ENCODE measurements at places on chromosomes 11 and 22.

DNA sequence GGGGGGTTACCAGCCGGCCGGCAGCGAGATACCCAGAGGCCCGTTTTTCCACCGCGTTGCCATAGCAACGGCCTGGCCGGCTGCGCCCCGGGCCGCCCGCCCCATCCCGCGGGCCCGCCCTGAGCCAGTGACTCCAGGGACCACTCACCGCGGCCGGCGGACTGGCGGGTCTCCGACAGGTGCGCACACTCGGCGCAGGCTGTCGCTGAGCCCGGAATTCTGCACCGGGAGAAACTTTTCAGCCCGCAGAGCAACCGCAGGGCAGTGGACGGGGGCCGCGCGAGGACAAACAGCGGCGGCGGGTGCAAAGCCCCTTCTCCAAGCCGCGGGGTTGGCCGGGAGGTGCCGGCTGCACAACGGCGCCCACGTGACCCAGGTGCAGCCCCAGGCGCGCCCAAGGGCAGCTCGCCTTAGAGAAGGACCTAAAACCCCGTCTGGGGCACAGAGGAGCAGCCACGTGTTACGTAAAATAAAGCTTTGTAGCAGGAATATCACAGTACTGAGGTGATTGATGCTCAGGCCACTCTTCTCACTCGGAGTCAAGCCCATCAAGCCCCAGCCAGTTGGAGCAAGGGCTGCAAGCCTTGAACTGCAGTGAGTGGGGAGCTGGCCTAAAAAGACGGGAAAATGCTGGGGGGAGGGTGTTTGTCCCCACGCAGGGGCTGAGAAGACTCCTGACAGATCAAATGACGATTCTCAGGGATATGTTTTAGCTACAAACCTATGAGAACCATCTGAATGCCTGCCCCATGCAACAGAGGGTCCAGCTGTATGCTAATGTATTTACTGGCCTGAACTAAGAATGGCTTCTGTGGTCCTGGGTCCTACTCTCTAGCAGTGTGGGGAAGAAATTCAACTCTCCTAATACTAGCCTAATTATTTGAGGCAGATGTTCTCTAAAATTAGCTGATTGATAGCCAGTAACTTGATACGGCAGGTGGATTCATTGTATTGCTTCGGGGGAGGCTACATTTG is at the start of gene STK33:
Gene STK33, minus strand, starts transcription at position 294 of the 975 bp plus-strand sequence. CDS start 119,323 bp downstream, outside the sequence.
- DNase-seq, result no peak

DNA sequence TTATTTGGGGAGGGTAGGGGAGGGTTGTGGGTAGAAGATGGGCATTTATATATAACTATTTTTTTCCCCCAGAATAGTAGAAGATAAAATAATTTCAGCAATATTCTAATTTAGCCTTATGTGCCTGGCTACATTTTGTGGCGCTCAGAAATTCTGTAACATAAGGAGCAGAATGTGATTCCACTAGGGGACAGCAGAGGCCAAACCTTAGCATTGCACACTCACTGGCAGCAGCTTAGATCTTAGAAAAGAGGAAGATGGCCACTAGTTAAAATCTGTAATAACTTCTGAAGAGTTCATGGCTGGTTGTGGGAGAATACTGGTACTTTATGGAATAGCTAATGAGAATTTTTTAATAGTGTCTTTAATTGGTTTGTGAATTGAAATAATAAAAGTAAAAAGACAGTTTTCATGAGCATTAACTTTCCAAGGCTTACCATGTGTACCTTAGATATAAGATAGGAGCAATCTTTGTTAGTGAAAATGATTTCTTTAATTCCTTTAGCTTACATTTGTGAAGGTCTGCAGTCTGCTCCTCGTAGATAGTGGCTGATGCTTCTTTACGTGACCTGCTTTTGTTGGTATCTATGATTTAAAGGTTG is 33.1 kb downstream of the DDX10 start:
- no peak for DNase-seq

DNA sequence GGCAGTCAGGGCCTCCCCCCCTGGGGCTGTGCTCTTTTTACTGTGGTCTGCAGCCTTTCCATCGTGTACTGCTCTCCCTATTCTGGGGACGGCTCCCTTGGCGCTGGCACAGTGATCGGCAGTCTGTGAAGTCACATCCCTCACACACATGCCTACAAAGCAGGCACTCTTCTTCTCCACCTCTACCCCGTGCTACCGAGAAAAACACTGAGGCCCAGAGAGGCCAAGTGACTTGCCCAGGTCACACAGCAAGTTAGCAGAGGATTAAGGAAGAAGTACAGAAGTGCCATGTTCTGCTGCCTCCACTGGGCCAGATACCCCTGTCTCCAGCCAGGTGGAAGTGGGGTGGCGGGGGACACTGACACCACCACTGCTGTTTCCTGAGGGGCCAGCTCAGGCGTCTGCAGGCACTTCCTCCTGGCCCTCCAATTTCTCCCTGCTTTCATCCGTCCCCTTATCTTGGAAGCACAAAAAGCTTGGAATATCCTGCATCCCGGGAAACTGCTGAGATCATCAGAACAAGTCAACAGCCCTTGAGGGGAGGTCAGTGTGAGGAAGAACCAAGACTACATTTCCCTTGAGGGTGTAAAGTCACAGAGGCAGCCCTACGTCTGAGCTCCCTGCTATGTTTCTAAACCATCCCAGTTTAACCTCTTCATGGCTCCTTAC is 30.2 kb upstream of the KLHL35 start:
- DNase-seq, result no peak

DNA sequence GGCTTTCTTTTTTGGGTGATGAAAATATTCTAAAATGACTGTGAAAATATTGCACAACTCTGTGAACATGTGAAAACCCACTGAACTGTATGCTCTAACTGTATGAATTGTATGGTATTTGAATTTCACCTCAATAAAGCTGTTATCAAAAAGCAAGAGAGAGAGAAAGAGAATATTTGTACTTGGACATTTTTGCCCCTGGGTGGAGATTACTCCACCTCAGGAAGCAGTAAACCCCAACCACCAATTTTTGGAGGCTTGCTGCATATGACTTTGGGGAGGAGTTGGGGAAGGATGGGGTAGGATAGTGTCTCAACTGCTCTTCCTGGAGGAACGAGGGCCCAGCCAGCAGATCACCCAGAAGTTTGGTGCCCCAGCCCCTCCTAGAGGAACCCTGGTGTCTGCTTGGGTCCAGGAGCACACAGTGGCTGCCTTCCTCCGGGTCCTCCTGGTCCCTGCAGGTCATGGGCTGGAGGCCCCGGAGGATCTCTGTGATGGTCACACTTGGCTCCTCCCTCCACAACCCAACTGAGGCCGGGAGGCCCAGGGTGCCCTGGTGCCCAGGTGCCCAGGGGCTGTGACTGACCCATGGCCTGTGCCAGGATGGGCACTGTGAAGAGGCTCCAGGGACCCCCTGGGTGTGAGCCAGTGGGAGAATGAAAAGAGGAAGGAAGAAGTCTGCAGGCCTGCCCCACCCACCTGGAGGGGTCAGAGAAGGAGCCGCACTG is 15.3 kb upstream of the PICK1 start:
- DNase-seq, result no peak

GRCh38 chr11:10674911-10675440 is 18.6 kb downstream of the IRAG1 start:
- DNase-seq, result peak; percentile 64

- DNase-seq, result no peak
These were observed 588.4 kb downstream of the OPCML start for GRCh38 chr11:132943706-132944568.

GRCh38 chr22:36493690-36494110 is 12.3 kb upstream of the TXN2 start:
- no peak for DNase-seq

DNA sequence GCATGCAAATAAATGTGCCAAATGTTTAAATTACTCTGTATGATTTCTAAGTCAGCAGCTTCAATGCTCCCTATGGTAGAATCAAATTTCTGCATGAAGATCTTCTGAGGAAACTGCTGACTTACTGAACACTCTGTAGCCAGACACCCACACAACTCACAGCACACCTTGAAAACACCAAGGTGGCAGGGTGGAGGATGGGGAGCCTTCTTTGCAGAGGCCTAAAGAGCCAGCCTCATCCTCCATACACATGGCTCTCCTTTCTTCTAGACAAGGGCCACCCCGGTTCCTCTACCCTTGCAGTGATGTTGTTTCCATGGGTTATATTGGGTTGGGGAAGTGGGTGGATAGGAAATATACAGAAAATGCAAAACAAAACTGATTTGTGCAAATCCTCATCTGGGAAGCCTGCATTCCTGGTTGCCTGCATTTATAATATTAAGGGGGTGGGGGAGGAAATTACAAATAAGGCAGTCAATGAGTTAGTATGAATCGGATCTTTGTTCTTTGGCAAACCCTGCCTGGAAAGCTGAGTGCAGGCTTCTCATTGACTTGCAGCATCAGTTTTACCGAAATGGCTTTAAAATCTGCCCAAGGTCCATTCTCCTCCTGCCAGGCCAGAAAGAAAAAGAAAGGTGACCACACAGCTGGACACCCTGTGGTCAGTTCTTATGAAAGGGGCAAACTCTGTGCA is 15.8 kb upstream of the ETS1 start:
- no peak for DNase-seq

GRCh38 chr11:105829084-105829483 is 193.0 kb downstream of the MSANTD4 start:
- DNase-seq, result no peak

DNA sequence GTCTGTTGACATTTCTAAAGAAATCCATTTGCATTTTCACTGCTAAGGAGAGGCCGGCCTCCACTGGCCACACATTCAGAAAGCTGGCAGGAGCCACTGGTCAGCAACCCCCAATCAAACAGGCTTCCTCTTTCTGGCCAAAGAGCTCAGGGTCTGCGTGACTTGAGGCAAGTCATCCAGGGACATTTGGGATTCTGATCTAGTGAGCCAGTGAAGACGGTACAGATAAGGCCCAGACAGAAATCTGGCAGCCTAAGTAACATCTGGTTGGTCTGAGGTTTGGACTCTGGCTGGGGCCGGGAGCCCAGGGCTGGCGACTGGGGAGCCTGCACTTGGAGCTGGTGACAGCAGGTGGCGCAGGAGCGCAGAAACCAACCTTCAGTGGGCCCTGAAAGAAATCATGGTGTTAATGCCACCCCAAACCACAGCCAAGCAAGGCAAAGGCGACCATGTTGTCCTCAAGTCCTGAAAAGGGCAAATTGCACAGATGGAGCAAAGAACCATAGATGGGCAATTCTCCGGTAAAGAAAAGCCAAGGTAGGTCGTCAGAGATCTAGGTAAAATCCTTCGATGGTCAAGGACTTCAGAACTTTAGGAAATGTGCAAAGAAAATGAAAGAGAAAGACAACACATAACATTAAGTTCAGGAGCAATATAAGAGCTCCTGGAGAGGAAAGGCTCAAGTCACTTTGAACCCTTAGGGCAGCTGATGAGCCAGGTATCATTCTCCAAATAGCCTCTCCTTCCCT is 99.4 kb upstream of the BLID start:
- peak; percentile 36 for DNase-seq

DNA sequence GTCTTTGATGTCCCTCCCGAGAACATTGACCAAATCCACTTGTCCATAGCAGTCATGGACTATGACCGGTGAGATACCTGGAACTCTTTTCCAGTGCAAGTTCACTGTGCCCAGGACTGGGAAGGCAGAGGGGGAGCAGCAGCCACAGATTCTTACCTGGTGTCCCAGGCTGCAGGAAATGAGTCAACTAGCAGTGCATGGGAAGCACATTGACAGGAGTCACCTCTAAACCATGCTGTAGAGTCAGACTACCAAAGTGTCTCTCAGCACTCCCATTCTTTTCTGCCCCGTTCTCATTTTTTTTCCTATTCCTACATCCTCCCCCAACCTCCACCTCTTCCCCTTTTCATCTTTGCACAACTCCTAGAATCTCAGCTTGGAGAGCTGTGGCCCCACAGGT is 67.2 kb upstream of the OLFML1 start:
- no peak for DNase-seq

GRCh38 chr22:22590136-22590891 is 31.2 kb upstream of the PRAME start:
- DNase-seq, result no peak

GRCh38 chr22:47219789-47220188 is 457.3 kb downstream of the TBC1D22A start:
- no peak for DNase-seq

DNA sequence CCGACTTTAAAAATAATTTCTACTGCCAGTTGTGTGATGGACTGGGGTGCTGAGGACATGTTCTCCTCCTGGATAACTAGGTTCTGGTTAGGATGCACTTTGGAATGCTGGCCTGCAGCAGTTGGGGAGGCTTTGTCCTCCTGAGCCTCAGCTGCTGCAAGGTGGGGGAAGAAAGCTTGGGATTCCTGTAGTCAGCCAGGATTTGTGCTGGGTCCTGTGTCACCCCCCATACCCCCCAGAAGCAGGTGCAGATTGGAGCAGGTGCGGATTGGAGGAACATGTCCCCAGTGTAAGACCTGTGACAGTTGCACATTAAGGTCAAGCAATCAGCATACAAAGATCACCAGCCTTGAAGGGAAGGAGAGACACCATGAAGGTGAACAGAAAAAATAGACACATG is 51.1 kb downstream of the MED15 start:
- no peak for DNase-seq

DNA sequence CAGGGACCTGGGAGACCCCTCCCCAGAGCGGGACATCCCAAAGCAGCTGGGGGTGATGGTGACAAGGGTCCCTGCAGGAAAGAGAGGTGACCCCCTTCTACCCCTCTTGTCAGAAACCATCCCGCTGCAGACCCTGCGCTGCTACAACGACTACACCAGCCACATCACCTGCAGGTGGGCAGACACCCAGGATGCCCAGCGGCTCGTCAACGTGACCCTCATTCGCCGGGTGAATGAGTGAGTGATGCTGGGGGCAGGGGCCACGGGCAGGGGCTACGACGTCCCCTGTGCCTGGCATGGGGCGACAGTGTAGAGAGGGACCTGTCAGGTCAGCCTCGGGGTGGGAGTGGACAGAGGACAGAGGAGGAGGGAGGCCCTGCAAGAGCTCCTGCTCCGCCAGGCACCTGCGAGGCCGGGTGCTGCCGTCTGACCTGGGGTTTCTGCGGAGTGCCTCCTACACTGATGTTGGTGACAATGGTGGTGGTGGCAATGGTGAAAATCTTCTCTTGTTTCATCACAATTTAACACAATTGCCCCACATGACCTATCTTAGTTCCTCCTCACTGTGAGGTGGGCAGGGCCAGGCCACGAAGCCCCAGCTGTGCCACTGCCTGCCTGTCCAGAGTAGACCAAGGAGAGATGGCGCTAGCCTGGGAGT is 9.8 kb downstream of the CSF2RB start:
- no peak for DNase-seq

GRCh38 chr22:46589871-46590271 is 30.3 kb upstream of the GRAMD4 start:
- no peak for DNase-seq

DNA sequence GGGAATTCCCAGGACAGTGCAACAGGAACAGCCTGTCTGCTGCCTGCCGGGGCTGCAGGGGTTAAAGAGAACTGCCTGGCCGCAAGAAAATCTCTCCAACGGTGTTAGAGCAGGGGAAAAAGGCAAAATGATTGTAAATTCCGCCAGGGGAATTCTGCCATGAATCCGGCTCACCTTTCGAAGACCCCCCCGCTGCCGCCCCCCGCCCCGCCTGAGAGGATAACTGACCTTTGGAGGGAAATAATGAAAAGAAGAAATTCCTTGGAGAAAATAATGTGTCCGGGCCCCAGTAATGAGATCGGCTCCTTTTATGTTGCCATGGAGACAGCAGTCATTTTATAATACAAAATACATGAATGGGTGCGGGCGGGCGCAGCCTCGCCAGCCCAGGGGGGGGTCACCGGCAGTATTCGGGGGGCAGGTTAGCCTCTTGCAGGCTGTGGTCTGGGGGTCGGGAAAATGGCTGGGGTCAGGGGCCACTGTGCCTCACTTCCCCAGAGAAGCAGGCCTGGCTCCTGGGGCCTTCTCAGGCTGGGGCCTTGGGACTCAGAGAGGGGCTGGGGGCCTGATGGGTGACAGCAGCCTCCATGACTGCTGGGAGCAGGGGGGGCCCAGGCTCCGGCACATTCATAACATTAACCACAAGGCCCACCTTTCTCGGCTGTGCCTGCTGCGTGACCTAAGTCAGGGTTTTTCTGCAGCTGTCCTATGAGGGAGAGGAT is 228.1 kb downstream of the MN1 start:
- no peak for DNase-seq
